Epithelial cell of proximal tubule (primary cell): ENCODE measurements at places on chromosomes 1 and 21. TPM values are rescaled to one million over a fixed set of nuclear protein-coding genes. Genes with fewer than 3 reads are reported as not detected.

ADAR gene
- 63.4 and 82.3 TPM in 2 replicates for total RNA-seq

ADGRL4 gene
- total RNA-seq: 9.0 and 14.6 TPM in 2 replicates

HCN3 gene
- 0.72 and 8.1 TPM in 2 replicates for total RNA-seq

METTL25B gene
- total RNA-seq: 6.9 and 19.9 TPM in 2 replicates

NGF gene
- 2.0 and 2.7 TPM in 2 replicates for total RNA-seq

HJV gene
- total RNA-seq: 0.35 TPM in 1 of 2 replicates, not detected in the other

CADM3 gene
- not detected in 2 replicates for total RNA-seq

PRAMEF9 gene
- not detected in 2 replicates for total RNA-seq

NPPA gene
- total RNA-seq: not detected in 2 replicates

LIN28A gene
- total RNA-seq: not detected in 2 replicates

STIL gene
- total RNA-seq: 17.3 and 26.8 TPM in 2 replicates

OLFML2B gene
- total RNA-seq: 1.7 and 9.0 TPM in 2 replicates

APCS gene
- not detected in 2 replicates for total RNA-seq
